ENCODE measurements at places on chromosomes 3 and 15. TPM values are rescaled to one million over a fixed set of nuclear protein-coding genes. Genes with fewer than 3 reads are reported as not detected.
A peak's percentile ranks its signal among the peaks of the same experiment; 100 is the strongest.

- DNase-seq = no peak
Observed at GRCh38 chr15:86077070-86077469, 2.6 kb upstream of the AGBL1 start.

- peak; percentile 97 for DNase-seq
Observed at GRCh38 chr15:60374628-60375081, 23.1 kb downstream of the ANXA2 start.

DNA sequence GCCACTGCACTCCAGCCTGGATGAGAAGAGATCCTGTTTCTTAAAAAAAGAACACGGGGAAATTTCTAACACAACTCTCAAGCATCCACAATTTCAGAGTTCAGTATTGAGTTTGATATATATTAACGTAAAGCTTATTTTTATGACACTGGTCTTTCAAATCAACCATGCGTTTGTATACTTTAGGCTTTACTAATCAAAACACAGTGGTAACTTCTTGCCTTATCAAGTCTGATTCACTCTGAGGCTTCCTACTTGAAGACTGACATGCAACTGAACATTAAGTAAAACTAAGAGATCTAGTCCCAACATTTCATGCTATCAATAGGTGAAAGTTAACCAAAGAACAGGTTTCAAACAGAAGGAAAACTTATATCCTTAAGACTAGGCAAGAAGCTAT, 46.7 kb downstream of the PRTG start:
- DNase-seq = no peak

The CYP8B1 gene
- total RNA-seq = not detected

The SAMD7 gene
- not detected for total RNA-seq

- peak; percentile 89 for DNase-seq
Observed at GRCh38 chr15:70093481-70094319, 4.0 kb downstream of the TLE3 start.

GRCh38 chr3:40718681-40719080, 193.9 kb downstream of the ZNF621 start:
- DNase-seq = no peak

The CCR3 gene
- not detected for total RNA-seq

The MORC1 gene
- not detected for total RNA-seq

- peak; percentile 49 for DNase-seq
Observed at GRCh38 chr15:40029979-40030893, 8.7 kb downstream of the SRP14 start.

DNA sequence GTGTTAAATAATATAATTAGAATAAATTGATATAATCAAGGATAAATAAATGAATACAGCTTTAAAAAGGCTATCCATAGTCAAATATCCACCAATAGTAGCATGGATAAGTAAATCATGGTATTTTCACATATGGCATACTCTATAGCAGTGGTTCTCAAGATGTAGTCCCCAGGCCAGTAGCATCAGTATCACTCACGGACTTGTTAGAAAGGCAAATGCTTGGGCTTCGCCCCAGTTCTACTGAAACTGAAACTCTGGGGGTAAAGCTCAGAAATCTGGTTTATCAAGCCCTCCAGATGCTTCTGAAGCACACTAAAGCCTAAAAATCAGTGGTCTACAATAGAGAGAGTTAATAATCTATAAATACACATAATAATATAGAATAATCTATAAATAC, 261.6 kb upstream of the TTC14 start:
- no peak for DNase-seq

GRCh38 chr15:85440451-85440850, 60.0 kb downstream of the AKAP13 start:
- DNase-seq = no peak

The UROC1 gene
- total RNA-seq = not detected

- DNase-seq = no peak
Observed at GRCh38 chr3:65128346-65128745, 440.5 kb upstream of the ADAMTS9 start.

DNA sequence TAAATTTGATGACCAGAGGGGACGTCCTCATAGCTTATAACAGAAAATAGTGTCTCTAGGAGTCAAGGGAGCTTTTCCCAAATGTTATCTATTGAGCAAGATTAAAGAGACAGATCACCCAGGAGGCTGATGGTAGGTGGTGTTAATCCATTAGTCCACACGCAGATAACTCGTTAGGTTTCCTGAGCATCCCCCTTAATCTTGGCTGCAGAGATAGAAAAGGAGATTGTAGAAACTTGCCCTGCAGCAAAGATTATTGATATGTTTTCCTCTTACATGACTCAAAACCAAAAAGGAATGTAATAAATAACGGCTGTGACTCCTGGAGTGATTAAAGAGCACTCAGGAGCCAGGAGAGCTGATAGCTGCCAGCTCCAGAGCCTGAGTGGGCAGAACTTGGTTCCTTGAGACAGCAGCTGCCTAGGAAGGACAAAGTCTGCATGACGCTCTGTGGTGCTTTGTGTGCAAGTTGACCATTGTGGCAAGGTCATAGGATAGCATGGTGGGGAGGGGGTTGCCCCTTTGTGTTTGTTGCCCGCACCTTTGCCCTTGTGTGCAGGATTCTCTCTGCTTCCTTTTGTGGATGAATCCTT, 234.8 kb downstream of the PTPRG start:
- no peak for DNase-seq

DNA sequence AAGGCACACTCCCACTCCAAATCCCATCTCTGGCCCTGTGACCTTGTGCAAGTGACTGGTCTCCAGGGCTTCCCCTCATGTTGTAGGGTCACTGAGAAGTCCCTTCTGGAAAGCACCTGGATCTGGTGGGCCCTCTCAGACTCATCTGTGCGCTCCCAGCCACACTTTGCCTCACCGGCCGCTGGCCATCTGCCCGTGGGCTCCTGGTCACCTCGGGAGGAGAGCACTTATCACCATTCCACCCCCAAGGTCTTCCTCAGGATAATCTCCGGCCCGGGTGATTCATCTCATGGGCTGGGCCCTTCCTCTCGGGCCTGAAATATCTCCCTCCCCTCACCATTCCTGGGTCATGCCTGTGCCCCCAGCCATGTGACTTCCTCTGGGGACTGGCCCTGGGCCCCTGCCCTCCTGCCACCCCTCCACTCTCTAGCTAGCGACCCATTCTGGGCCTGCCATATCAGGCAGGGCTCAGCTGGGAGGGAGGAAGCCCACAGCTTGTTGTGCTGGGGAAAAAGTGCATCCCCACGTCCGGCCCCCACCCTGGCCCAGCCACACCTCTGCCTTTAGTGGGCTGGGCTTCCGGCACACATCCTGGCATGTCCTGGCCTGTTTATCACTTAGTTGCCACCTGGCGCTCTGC, 10.6 kb upstream of the WNT7A start:
- DNase-seq = no peak

DNA sequence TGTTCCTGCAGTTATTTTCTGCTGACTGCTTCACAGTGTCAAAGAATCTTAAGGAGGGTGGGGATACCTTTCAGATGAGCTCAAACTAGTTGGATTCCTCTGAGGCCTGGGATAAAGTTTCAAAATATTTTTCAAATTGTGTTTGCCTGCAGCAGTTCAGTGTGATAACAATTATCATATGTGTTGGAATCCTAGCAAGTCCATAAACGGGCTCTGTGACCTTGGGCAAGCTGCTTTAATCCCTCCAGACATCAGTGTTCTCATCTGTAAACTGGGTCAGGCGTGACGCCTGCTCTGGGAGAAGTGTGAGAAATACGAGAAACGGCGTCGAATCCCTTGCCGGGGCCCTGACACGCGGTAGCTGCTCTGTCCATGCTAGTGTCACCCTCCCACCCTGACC, 153.5 kb downstream of the UACA start:
- DNase-seq = no peak

GRCh38 chr15:37016231-37016630, 84.1 kb downstream of the MEIS2 start:
- DNase-seq = no peak

- no peak for DNase-seq
Observed at GRCh38 chr3:196640297-196641018, 964 bp downstream of the NRROS start.

The IL5RA gene
- not detected for total RNA-seq

GRCh38 chr3:114155370-114155821, 23.5 kb downstream of the DRD3 start:
- peak; percentile 54 for DNase-seq

- no peak for DNase-seq
Observed at GRCh38 chr3:171430530-171430929, 29.7 kb downstream of the TNIK start.

GRCh38 chr3:4561661-4562060, 68.5 kb downstream of the ITPR1 start:
- DNase-seq = peak; percentile 42

The DNAJA4 gene
- total RNA-seq = 5.4 TPM

DNA sequence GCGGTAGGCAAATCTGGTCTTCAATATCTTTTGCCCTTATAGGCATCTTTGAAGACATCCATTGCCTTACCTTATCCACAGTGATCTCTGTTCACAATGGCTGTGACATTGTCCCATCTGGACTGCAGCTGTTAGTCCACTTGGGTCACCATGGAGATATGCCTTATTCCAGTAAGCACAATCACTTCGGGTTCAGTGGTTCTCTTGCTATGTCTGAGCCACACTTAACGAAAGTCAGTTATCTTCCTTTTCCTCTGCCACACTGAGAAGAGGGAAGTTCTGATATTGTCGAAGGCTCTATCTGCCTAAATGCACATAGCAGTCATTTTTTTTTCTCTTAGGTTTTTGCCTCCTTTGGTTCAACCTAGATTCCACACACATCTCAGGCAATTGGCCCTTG, 119.0 kb upstream of the SATB1 start:
- DNase-seq = no peak

GRCh38 chr3:52090933-52091468, 34.6 kb upstream of the DUSP7 start:
- no peak for DNase-seq

DNA sequence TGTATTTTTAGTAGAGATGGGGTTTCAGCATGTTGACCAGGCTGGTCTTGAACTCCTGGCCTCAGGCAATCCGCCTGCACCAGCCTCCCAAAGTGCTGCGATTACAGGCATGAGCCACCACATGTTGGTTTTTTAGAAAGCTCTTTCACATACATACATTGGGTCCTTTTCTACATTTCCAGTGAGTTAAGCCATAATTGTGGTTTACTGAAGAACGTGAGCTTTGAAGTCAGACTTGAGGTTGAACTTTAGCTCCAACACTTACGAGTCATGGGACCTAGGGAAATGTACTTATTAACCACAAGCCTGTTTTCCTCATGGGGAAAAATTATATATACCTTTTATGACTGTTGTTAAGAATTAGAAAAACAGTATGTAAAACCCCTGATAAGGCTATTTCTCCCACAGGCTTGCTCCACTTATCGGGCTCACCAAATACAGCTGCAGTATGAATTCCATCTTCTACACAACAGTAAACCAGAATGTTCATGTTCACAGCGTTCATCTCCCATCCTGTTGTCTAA, 39.0 kb downstream of the GPR160 start:
- DNase-seq = peak; percentile 49

The ETV5 gene
- 41.4 TPM for total RNA-seq

DNA sequence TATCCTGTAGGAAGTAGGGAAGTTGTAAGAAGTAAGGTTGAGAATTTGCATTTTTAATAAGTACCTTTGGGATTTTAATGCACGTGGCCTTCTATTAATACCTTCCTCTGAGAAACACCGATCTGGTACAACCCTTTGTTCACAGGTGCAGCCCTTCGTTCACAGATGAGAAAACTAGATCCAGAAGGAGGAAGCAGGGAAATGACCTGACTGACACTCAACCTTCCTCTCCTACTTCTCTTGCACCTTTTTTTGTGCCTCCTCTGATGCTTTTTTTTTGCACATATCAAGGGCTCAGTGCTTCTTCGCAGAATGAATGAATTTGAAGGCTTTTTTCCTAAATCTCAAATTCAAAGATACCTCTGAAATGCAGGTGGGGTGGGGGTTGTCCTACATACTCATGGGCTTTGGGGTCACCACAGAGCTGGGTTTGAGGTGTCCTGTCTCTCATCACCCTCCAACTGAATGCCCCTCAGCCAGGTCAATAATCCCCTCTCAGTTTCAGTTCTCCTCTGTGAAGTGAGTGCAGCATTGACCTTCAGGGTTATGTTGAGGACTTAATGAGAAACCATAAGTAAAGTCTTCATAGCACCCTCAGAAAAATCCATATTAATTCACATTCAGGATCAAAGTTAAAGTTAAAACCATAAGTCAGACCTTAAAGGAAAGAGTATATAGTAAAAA, 161.5 kb upstream of the CTNNB1 start:
- DNase-seq = no peak

The ZNF660 gene
- not detected for total RNA-seq

DNA sequence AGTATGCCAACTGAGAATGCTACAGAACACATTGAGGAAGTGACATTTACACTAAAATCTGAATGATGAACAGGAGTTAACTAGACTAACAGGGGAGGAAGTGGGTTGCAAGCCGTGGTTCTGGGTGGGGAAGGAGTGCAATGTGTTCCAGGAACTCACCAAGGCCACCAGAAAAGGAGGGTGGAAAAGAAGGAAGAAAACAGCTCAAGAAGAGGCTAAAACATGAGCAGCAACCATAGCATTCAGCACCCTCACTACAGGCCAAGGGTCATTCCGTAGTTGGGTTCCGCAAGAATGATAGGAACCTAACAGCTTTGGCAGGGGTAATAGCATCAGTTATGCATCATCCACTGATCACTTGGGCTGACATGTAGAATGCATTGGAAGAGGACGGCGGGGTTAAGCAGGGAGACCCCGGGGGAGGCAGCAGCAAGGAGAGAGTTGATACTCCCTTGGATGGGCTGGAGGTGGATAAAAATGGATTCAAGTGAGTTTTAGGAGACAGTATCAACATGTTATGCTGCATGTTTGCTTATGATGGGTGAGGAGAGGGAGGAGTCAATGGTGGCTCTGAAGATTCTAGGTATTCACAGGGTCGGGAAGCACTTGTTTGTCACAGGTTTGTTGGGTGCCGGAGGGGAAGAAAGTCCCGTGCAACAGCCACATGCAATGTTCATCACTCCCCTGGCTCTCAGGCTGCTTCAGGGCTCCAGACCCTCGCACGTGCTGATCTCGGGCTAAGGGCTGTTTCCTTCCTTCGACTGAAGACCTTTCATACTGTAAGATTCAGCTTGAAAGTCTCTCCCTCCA, 53.2 kb downstream of the LIPC start:
- DNase-seq = no peak

- no peak for DNase-seq
Observed at GRCh38 chr3:23485922-23486321, 282.8 kb downstream of the UBE2E2 start.

The ANKRD34C gene
- total RNA-seq = not detected
